KG1 (cell line): ENCODE measurements at places on chromosomes 4 and X.
A peak's percentile ranks its signal among the peaks of the same experiment; 100 is the strongest.

DNA sequence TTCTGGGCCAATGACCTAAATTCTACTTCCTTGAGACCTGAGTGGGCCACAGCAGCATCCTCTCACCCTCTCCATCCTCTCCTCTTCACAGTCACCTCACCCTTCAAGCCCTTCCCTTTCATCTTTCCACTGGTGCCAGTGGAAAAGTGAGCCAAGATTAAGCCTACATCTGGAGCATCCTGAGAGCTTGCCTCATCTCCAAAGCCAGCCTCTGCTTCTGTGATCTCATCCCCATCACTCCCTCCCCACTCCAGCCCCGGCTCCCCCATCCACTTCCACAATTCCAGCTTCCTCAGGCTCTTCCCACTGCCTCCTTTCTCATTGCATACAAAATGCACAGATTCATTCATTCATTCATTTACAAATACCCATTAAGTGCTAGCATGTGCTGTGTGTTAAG lies 10.1 kb upstream of the RASL11B start:
- no peak for DNase-seq

- DNase-seq = no peak
These were observed 143.1 kb downstream of the TRAM1L1 start for GRCh38 chr4:116942315-116942714.

GRCh38 chr4:35163168-35163567 lies 1081.1 kb downstream of the ARAP2 start:
- no peak for DNase-seq

- no peak for DNase-seq
These were observed 13.4 kb downstream of the HTT-AS start for GRCh38 chr4:3060946-3061345.

GRCh38 chrX:1212532-1212931 lies at the start of gene CRLF2:
Gene CRLF2, minus strand, starts transcription at chrX:1212649. Its CDS starts 15 bp downstream, at chrX:1212634.
- no peak for DNase-seq

- no peak for DNase-seq
These were observed 236.8 kb upstream of the VCX start for GRCh38 chrX:7606039-7606652.

- no peak for DNase-seq
These were observed 44.1 kb downstream of the QRFPR start for GRCh38 chr4:121336706-121337105.

GRCh38 chrX:119177278-119177677 lies 49.7 kb upstream of the KIAA1210 start:
- no peak for DNase-seq

GRCh38 chrX:307261-308111 lies 11.1 kb downstream of the GTPBP6 start:
- no peak for DNase-seq

- no peak for DNase-seq
These were observed 42.5 kb upstream of the UNC5C start for GRCh38 chr4:95591278-95591677.

DNA sequence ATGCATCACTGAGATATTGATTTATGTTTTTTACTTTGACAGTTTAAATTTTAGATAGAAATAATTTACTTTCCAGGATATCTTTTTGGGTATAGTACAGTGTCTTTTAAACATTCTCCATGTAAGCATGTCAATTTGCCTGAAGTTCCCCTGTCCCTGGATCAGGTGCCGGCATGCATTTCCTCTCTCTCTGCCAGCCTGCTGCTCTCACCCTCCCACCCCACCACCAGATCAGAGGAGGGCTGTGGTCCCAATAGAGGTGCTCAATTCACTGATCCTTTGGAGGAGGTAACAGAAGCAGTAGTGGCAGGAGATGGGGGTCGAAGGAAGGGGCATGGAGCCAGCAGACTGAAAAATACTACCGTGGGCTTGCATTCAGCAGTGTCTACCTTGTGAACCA lies 28.3 kb upstream of the DSPP start:
- no peak for DNase-seq

DNA sequence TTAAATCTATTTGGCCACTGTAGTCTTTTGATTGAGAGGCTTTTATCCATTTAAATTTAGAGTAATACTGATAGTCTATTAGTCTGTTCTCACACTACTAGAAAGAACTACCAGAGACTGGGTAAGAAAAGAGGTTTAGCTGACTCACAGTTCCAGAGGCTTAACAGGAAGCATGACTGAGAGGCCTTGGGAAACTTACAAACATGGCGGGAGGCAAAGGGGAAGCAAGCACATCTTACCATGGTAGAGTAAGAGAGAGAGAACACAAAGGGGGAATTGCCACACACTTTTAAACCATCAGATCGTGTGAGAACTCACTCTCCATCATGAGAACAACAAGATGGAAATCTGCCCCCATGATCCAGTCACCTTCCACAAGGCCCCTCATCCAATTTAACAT lies 410.9 kb downstream of the PDGFC start:
- DNase-seq = no peak

GRCh38 chr4:148327683-148328082 lies 114.5 kb downstream of the NR3C2 start:
- DNase-seq = no peak

- no peak for DNase-seq
These were observed 14.8 kb upstream of the MXD4 start for GRCh38 chr4:2276581-2277325.

- DNase-seq = no peak
These were observed 177.9 kb downstream of the TSPAN5 start for GRCh38 chr4:98480535-98480934.

DNA sequence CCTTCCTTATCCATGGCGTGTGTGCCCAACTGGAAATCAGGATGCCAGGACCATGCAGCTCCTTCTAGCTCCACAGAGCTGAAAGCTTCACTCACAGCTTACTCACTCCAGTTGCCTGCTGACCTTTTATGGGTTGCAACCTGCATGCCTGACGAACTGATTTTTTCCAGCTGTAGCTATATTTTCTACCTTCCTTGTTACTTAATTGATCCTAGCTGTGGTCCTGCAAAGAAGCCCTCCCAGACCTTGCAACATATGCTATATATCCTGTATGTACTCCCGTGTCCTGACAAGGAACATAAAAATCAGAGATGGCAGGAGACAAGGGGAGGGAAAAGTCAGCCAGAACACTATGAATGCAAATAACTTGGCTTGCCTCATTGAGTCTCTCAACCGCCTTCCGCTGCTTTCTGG lies 135.3 kb upstream of the LDB2 start:
- no peak for DNase-seq

DNA sequence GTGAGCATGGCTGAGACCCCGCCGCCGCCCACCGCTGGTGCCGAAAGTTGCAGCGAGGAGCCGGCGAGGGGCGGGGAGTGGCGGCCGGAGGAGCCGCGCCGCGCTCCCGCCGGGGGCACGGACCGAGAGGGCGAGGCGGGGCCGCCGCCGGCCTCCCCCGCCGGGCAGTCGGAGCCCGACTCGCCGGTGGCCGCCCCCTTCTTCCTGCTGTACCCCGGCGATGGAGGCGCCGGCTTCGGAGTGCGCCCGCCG lies 16.5 kb downstream of the UTP3 start:
- no peak for DNase-seq

DNA sequence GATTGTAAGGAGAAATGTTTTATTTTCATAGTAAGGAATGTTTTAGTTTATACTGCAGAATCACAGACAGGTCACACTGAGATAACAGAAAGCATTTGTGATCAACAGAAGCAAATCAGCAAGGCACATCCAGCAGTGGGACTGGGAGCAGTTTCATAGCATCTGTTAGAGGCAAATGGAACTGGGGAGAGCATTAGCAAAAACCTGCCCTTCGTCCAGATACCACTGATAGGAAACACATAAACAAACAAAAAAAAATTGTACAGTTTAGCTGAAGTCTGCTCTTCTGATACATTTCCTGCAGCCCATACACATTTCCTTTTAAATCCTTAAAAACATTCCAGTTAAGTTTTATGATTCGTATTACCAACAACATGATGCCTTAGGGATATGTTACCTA lies 374.3 kb downstream of the PCDH7 start:
- no peak for DNase-seq

DNA sequence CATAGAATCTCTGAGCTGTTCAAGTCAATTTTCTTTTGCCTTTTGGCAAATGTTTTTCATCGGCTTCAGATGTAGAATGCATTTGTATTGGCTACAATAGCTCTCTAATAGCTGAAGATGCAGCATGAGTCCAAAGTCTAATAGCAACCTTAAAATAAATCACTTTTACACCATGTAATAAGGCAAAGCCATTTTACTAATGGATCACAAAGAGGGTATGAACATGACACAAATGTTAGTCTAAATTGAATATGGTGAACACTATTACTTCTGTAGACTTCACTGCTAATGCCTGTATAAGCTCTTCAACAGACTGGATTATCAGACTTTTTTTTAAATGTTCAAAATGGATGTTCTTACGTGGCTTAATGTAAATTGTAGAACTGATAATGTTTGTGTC lies 645.3 kb downstream of the TLL1 start:
- no peak for DNase-seq

- DNase-seq = peak; percentile 4
These were observed 155.2 kb upstream of the GALNT7 start for GRCh38 chr4:173013232-173013930.
